ENCODE measurements at places on chromosomes 3 and 15.
A peak's percentile ranks its signal among the peaks of the same experiment; 100 is the strongest.

GRCh38 chr15:40534371-40534770 is 30.5 kb downstream of the CCDC32 start:
- no peak for DNase-seq

GRCh38 chr15:73870700-73871408 is 2.5 kb upstream of the TBC1D21 start:
- DNase-seq: no peak

GRCh38 chr15:70765504-70766281 is 2.3 kb upstream of the UACA start:
- peak; percentile 42 for DNase-seq

GRCh38 chr15:49415638-49416037 is 7.4 kb upstream of the FGF7 start:
- DNase-seq: peak; percentile 99

- DNase-seq: no peak
These were observed 164.0 kb downstream of the NR2F2 start for GRCh38 chr15:96494505-96494904.

GRCh38 chr3:160981217-160981938 is 123.8 kb downstream of the B3GALNT1 start:
- DNase-seq: no peak

DNA sequence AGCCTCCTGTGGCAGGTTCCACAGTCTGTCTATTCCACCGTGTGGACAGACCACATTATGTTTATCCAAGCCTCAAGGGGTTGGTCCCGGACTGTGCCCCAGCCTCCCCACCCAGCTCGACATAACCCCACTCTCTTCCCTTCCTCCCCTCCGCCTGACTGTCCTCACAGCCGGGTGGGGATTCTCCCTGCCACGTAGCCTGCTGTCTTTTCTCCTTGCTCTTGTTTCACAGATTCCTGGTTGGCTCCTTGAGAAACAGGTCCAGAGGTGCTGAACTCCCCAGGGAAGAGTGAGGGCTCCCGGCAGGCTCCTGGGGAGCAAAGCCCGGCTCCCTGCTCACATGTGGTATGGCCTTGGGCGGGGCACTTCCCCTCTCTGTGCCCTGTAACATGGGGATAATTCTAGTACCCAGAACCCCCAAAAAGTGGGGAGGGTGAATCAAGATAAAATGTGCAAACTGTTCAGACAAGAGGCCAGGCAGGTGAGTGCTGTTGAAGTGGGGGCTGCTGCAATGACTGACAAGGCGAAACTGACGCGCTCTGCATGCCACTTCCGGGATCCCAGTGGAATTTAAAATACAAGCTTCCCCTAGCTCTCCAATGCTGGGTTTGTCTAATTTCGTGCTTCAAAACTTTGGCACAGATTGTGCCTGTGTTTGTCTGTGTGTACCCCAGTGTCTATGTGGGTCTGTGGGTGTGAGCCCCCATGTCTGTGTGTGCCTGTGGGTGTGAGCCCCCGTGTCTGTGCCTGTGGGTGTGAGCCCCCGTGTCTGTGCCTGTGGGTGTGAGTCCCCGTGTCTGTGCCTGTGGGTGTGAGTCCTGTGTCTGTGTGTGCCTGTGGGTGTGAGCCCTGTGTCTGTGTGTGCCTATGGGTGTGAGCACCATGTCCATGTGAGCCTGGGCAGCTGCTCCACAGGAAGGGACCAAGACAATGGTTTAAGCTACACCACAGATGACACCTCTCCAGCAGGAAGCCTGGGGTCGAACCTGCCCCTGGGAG is 160.6 kb upstream of the IQSEC1 start:
- no peak for DNase-seq

DNA sequence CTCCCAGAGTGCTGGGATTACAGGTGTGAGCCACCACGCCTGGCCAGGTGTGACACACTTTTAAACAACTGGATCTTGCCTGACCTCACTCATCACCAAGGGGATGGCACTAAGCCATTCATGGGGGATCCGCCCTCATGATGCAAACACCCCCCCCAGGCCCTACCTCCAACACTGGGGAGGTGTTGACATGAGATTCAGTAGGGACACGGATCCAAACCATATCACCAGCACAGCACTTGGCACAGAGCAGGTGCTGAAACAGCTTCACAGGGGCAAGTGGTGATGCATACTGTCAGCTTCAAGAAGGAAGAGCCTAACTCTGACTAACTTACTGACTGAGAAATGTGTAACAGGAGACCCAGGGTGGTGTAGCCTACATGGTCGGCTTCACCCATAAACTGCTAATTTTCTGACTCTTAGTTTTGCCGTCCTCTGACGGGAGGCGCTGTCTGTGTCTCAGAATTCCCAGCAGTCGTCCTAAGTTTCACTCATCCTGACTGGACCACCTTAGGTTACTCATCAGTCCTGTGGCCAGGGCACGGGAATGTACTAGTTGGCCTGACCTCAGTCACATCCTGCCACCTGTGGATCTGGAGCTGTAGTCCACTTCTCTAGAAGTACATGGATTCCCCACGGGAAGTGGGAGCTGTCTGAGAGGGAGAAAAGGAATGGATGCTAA is 81.9 kb upstream of the PLXNA1 start:
- no peak for DNase-seq

- DNase-seq: no peak
These were observed 35.8 kb downstream of the FAM240A start for GRCh38 chr3:46648096-46648495.

GRCh38 chr3:164094546-164094945 is 983.8 kb downstream of the SI start:
- no peak for DNase-seq

GRCh38 chr15:63503739-63504246 is 600 bp upstream of the USP3 start:
- peak; percentile 87 for DNase-seq

- DNase-seq: peak; percentile 95
These were observed 11.4 kb downstream of the GPR87 start for GRCh38 chr3:151305060-151305774.

- no peak for DNase-seq
These were observed 12.7 kb upstream of the CPA3 start for GRCh38 chr3:148852271-148852992.

DNA sequence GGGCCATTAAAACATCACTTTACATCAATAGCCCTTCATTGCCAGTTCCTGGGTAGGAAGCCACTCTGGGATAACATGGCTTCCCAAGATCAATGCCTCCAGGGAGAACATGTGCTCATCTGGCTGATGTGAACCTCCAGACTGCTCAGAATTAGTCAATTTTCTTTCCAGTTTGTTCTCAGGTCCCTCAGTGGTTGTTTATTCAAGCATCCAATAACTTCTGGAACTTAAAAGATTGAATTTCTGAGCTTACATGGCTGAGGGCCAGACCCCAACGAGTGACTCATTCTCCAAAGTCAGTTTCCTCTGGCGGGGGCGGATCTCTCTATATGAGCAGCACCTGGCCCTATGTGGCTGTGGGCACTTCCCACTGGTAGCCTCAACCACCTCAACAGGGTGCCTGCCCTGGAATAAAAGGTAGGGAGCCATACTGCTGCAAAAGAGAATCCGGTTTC is 34.0 kb downstream of the LYZL4 start:
- peak; percentile 88 for DNase-seq

- DNase-seq: no peak
These were observed 13.9 kb downstream of the ROBO2 start for GRCh38 chr3:77053795-77054194.

GRCh38 chr3:81198216-81198615 is 563.2 kb downstream of the GBE1 start:
- no peak for DNase-seq

DNA sequence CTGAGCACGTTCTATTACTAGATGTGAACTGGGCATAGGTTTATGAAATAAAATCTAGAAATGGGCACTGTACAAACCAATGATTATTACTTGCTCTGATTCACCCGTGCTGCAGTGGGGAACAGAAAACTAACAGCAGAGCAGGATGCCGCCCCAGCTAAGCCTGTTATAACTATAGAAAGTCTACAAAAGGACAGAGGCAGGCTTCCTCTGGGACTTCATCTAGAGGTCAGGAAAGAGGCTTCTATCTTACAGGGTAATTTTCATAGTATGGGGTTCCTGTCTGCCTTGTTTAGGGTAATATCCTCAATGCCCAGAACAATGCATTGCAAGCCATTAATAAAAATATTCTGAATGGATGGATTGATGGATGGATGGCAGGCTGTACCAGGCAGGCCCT is 177.0 kb upstream of the TBL1XR1 start:
- no peak for DNase-seq

DNA sequence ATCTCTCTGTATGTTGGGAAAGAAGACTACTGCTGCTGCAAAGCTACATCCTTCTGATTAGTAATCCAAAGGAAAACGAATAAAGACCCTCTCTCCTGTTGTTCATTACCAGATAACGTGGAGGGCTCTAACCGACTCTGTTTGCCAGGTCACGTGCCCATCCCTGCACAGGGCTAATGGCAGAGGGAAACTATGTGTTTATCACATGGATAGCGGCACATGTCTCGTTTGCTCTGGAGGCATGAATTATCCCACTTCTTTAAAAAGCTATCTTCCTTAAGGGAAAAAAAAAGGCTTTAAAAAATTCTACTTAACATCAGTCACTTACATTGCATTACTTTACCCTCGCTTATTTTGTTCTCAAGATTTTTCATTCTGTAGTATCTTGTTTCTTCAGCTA is 32.9 kb upstream of the APEH start:
- no peak for DNase-seq

- DNase-seq: no peak
These were observed 131.8 kb upstream of the C2CD4B start for GRCh38 chr15:62296756-62297507.

- peak; percentile 4 for DNase-seq
These were observed 143.8 kb downstream of the SV2B start for GRCh38 chr15:91243826-91244225.

DNA sequence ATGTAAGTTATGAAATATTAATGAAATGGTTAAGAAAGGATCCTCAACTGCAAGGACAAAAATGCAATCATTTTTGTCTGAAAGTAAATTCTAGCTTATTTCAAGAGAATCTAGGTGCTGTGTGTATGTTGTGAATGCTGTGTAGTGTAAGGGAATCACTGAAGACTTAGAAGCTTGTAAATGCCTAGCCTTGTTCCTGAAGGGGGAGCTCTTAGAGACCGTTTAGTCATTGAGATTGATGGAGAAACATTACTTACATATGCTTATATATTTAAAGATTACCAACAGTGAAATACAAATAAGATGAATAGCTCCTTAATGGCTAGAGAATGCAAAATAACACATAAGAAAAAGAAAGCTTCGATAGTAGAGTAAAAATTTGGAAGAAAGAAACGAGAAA is 67.9 kb downstream of the CNTN4 start:
- no peak for DNase-seq

- peak; percentile 58 for DNase-seq
These were observed 36.3 kb upstream of the TMC3 start for GRCh38 chr15:81410318-81410753.

- no peak for DNase-seq
These were observed 46.5 kb downstream of the BSN start for GRCh38 chr3:49600781-49601180.

DNA sequence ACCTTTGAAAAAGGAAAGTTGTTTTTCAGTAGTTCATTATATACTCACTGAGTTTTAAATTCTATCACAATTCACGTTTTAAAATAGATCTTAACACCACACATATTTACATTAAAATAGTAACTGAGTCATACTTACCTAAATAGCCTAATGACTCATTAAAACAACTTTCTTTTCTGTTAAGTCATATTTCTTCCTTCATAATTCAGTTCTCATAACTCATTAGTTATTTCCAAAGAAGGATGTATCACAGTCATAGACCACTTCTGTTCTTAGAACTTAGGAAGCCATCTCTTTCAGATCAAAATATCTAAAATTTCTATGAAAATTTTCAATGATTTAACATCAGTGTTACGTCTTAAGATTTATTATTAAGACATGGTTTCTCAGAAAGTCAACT is 885.9 kb downstream of the FHIT start:
- peak; percentile 72 for DNase-seq

- no peak for DNase-seq
These were observed 99.4 kb downstream of the IQSEC1 start for GRCh38 chr3:12973827-12974226.

DNA sequence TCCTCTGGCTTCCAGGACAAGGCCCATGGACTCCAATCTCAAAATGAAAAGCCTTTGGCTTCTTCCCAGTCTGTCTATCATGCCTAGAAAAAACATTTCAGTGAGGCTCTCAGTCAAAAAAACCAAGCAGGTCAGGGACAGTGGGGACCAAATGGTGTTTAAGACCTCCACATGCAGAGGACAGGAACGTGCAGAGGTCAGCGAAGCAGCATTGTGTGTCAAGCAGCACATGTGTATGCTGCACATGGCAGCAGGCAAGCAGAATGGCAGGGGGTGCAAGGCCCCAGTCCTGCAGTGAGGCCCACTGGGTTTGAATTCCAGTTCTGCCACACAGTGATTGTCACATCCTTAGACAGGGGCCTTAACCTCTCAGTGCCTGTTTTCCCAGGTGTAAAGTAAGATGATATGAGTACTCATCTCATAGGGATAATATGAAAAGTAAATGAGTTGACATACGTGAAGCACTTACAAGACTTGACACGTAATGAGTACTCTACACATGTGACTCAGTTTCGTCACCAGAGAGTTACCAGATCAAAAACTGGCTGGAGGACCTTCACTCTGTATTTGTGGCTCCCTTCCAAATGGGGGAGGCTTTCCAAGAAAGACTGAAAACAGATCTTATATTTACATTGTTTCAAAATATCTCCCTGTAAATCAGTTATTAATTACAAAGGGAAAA is 11.2 kb downstream of the STIMATE start:
- DNase-seq: no peak
